Activated CD8-positive, alpha-beta memory T cell treated with anti-CD3 and anti-CD28 coated beads for 1 hour (primary cell): ENCODE measurements at places on chromosomes 5 and 9.

GRCh38 chr5:122730037-122730436 is 44.8 kb upstream of the SNX2 start:
- no peak for DNase-seq

DNA sequence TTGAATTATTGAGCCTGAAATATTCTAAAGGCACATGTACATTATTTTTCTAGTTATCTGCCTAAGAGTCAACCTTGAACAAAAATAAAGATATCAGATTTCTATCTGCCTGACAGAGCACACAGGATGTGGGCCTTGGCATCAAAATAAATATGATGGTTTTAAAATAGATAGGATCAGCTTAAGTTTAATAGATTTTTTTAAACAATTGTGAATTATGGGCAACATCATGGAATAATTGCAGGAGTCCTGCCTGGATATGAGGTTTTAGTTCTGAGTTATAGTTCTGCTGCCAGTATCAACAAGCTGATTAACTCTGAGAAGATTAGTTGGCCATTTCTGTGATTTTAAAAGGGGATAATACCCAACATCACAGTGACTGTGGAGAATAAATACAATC is 107.0 kb upstream of the PCA3 start:
- no peak for DNase-seq

GRCh38 chr5:80754900-80755299 is 100.1 kb upstream of the DHFR start:
- DNase-seq = no peak

GRCh38 chr5:145975361-145976066 is 39.1 kb downstream of the SH3RF2 start:
- no peak for DNase-seq

GRCh38 chr5:80189701-80190100 is 66.1 kb downstream of the SERINC5 start:
- DNase-seq = no peak

GRCh38 chr9:25700430-25700829 is 22.2 kb upstream of the TUSC1 start:
- DNase-seq = no peak

DNA sequence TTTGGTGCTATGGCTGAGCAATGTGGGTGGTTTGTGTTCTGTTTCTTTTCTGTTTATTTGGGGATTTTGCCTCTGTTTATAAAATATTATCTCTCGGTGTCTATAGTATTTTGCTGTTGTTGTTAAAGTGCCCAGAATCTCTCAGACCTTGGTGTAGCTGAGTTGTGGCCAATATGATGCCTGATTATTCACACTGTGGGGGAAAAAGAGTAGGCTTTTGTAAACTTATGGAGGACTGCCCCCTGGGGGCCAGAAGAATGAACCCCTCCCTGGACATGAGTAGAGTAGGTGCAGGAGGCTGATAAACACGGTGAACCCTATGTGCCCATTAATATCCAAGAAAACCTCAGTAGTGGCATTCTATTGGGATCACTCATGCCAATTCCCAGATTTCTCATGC is 49.0 kb upstream of the DPYSL3 start:
- DNase-seq = no peak

DNA sequence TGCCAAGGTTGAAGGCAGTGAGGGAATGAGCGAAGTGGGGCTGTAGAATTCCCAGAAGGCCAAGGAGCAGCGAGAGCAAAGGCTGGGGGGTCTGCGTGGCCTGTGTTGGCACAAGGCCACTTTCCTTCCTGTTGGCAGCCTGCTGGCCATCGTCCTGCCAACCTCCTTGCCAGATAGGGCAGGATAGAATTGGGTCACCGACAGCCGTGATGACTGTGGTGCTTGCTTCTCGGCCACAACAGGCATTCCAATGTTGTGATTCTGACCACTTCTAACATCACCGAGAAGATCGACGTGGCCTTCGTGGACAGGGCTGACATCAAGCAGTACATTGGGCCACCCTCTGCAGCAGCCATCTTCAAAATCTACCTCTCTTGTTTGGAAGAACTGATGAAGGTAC is 18.9 kb downstream of the TRIP13 start:
- no peak for DNase-seq

GRCh38 chr5:58967597-58968281 is 384.9 kb downstream of the RAB3C start:
- no peak for DNase-seq

DNA sequence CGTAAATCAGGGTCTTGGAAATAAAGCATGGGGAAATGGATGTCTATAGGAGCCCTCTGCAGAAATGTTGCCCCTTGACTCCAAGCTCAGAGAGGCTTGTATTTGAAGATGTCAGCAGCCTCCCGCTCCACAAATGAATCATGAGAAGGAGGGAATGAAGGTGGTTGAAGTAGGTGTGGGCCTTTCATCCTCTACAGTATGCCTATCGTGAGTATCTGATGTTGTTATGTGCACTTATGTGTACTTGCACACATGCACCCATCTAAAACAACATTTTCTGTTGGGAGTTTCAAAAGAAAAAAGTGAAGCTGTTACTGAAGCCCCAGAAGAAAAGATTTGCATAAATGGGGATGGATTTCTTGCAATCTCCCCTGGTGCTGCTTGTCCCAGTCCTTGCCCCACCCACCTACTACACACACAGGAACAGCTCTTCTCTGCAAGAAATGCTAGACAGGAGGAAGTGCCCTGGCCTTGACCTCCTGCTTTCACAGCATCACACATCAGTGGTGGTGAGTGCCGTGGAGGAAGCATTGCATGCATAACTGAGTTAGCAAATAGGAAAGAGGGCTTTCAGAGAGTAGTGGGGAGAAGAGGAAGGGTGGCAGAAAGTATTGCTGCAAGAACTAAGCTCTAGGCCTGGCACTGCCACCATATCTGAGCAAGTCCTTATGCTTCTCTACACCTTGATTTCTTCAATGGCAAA is 156.1 kb downstream of the SNX18 start:
- no peak for DNase-seq

- no peak for DNase-seq
Observed at GRCh38 chr9:134624137-134624591, 17.4 kb upstream of the COL5A1 start.

GRCh38 chr9:114093761-114094505 is 5.2 kb downstream of the KIF12 start:
- no peak for DNase-seq

DNA sequence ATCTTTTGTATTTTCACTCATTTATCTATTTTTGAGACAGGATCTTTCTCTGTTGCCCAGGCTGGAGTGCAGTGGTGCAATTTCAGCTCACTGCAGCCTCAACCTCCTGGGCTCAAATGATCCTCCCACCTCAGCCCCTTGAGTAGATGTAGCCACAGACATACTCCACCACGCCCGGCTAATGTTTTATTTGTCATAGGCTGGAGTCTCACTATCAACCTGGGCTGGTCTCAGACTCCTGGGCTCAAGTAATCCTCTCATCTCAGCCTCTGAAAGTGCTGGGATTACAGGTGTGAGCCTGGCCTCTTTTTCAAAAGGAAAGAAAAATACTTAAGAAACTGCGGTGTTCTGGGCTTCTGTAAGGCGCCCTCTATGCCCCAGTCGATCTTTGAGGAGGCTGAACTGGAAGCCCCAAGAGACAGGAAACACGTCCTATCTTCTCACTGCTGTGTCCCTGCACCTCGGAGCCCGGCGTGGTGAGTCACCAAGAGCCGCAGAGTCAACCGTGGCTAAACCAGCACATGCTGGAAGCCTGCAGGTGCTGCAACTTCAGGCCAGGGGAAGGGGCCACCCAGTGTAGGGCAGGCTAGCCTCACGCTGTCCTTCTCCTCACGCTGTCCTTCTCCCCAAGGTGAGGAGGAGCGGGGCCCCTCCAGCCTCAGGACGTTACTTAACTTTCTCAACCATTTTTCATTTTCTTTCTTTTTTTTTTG is 15.2 kb upstream of the LHX3 start:
- DNase-seq = no peak

DNA sequence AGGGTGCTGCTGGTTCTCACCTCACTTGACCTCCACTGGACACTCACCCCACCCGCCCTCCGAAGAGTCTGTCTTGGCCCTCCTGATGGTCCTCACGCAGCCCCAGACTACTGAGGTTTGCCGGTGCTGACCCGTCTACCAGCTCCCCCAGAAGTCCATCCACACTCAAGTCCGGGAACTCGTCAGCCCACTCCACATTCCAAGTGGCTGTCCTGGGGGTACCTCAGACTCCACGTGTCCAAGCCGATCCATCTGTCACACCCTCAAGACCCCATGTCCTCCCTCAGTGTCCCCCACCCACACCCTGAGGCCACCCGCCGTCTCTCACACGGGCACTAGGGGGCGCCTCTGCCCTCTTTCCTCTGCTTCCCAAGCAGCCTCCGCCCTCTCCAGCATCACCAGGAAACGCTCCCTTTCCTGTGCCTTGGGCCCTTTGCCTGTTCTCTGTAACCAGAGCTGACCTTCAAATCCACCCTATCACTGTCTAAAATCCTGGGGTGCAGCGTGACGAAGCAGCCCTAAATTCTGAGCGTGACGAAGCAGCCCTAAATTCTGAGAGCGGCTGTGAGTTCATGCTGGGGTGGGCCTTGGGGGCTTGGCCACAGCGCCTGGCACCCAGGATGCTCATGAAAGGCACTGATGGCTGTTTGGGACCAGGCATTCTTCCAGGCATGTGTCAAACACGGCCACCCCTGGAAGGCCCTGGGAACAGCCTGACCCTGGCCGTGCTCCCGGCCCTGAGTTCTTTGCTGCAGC is 95.7 kb downstream of the KCNT1 start:
- no peak for DNase-seq

- no peak for DNase-seq
Observed at GRCh38 chr9:136296434-136297015, 7.4 kb downstream of the CCDC187 start.

- no peak for DNase-seq
Observed at GRCh38 chr5:16456103-16456832, 9.3 kb downstream of the ZNF622 start.
